ENCODE measurements at places on chromosomes 7 and 10.

DNA sequence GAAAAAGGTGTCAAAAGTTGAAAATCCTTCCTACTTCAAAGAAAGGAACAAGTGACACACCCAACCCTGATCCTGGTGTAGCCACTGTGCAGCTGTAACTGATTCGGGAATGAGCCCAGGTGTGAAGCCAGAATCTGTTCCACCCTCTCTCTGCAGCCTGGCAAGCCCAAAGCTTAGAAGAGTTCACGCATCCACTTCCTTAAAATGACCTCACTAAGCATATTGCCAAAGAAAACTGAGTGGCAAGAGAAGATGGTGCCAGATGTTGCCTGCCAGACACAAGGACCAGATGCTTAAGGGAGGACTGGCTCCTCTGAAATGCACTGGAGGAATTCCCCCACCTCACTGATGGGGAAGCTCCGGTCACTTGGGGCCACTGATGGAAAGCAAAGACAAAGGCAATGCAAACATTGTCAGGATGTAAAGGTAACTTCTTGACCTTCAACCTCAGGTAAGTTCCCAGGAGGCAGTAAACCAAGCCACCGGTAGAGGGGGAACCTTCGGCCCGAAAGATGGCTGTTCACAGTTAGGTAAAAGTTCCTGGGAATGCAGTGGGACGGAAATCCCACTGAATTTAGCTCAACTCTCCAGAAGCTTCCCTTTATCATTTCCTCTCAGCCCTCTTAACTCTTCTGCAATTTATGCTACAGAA lies 554.9 kb downstream of the KCNMA1 start:
- no peak for DNase-seq

- no peak for DNase-seq
These were observed 60.0 kb downstream of the CHN2 start for GRCh38 chr7:29254591-29254990.

GRCh38 chr10:61140765-61141392 lies 196.9 kb upstream of the RHOBTB1 start:
- peak; percentile 80 for DNase-seq

DNA sequence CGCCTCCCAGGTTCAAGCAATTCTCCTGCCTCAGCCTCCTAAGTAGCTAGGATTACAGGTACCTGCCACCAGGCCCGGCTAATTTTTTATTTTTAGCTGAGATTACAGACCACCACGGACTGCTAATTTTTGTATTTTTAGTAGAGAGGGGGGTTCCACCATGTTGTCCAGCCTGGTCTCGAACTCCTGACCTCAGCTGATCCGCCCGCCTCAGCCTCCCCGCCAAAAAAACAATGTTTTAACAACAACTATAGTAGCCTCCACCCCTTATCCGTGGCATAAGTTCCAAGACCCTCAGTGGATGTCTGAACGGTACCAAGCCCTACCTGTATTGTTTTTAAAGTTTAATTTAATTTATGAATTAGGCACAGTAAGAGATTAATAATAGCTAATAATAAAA lies 48.2 kb downstream of the GNA12 start:
- no peak for DNase-seq

Measured in fibroblast of skin of scalp (primary cell).